ENCODE measurements at places on chromosomes 16 and 17. TPM values are rescaled to one million over a fixed set of nuclear protein-coding genes. Genes with fewer than 3 reads are reported as not detected.

EFCAB3 gene
- not detected for total RNA-seq

SP6 gene
- 1.7 TPM for total RNA-seq

RBFOX1 gene
- 30.5 TPM for total RNA-seq

TBC1D3 gene
- not detected for total RNA-seq

SLFN14 gene
- not detected for total RNA-seq
